Effector memory CD8-positive, alpha-beta T cell (primary cell): ENCODE measurements at places on chromosomes 7 and 10.

DNA sequence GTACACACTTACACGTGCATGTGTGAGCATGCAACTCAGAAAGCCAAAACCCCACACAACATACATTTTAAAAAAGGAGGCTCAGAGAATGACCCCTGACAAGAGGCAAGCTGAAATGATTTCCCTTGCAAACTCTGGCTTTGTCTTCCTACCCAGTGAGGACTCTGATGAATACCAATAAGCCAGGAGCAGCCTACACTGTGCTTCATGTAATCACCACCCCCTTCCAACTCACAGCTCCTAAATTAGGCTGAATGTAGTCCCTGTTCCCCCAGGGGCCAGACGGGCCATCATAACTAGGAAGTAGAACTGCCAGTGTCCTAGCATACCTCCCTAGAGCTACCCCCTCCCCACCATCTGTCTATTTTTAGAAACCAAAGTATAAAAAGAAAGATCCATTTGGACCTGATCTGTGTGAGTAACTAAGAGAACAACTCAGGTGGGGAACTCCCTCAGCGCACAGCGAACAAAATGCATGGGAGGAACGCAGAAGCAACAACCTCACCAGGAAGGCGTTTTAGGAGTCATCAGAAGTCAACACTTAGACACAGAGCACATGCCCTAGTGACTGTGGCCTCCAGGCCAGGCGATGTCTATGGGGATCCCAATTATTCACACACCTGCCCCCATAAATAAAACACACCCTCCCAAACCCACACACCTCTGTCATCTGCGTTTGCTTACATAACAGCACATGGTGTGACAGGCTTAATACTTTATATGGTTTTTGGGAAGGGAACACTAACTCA, 1.9 kb downstream of the DGKI start:
- DNase-seq = no peak

GRCh38 chr7:78164459-78164858, 365.9 kb downstream of the PHTF2 start:
- DNase-seq = no peak

DNA sequence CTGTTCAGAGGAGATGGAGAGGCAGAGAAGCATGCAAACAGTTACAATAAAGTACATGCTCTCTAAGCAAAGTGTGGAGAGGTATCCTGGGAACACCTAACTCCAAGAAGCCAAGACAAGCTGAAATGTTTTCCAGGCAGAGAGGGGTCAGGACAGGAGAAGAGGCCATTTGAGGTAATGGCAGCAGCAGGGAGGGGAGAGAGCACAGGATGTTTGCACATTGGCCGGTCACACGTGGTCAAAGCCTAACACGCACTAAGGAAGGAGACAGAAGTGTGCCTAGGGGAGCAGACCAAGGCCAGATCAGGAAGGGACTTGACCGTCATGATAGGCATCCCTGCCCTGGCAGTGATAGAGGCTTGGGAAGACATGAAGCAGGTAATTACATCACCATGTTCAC, 101.5 kb downstream of the CTTNBP2 start:
- no peak for DNase-seq

- DNase-seq = no peak
These were observed 58.7 kb downstream of the INPP5F start for GRCh38 chr10:119784340-119785067.

DNA sequence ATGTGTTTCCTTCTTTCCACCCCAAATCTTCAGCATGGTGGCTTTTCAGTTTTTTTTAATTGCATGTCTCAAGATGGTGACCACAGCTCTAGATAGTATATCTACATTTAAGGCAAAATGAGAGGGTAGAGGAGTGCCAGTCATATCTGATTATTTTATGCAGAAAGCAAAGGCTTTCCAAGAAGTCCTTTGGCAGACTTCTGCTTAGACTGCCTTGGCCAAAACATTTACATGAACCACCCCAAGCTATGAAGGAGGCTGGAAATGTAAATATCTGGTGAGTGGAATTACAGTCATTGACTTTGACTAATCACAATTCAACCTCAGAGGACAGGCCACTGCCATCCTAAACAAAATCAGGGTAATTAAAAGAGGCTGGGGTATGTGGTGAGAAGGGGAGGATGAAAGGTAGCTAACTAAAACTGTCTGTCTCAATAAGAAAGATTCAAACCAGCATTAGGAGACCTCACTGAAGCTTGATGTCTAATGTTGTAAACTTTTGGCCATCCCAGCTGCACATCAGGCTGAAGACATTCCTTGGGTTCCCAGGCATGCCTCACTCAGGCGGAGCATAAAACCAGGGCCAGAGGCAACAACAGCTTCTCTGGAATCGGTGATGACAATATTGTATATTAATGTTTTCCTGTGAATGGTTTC, 53.4 kb downstream of the PPP1R3C start:
- no peak for DNase-seq

DNA sequence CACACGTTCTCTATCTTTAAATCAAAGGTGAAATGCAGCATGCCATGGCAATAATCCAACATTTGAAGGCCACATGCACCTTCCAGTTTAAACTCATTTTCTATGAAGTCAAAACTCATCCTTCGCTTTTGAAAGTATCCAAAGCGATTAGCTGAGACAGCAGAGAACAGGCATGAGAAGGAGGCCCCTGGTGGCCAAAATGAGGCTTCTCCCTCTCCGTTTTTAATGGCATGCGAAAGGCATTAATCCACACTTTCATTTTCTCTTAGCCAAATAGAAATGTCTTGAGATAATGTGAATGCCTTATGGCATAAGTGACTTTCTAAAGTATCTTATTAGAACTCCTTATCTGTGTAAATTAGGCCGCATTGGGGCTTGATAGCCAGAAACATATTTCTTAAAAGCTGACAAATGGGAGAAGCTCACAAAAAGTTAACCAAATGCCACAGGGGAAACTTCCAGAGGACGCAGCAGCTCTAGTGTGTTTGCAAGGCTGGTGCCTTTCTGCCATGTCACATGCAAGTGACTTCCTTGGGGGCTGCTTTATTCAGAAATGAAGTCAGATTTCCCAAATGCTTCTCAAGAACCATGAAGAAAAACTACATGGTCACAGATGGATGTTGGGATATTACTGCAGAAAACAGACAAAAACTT, 1189.6 kb downstream of the SORCS1 start:
- no peak for DNase-seq

GRCh38 chr7:37032258-37032601, 307.9 kb upstream of the AOAH start:
- DNase-seq = no peak

DNA sequence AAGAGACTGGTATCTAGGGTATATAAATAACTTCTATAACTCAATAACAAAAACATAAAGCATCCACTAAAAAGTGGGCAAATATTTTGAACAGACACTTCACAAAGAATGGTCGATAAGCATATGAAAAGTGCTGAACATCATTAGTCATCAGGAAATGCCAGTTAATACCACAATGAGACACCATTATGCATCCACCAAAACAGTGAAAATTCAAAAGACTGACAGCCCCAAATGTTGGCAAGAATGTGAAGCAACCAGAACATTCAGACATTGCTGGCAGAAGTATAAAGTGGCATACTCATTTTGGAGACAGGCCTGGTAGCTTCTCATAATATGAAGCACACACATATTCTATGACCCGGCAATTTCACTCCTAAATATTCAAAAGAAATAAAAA, 26.5 kb upstream of the GSAP start:
- DNase-seq = no peak

DNA sequence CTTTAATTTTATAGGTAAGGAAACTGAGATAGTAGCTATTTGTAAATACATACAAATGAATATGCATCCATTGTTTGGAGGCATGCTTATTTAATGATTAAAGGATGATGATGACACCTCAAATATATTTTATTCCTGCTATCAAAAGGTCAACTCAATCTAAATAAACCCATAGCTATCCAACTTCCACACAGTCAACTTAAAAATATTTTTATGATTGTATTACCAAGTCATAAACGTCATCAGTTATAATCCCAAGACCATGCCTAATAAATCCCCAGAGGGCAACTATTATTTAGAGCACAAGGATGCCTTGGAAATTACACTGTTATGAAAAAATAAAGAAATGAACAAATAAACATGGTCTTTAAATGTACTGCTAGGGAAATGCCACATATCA, 102.1 kb downstream of the MPP7 start:
- no peak for DNase-seq

- no peak for DNase-seq
These were observed 37.4 kb downstream of the CCDC6 start for GRCh38 chr10:59868696-59869593.

- DNase-seq = no peak
These were observed 5.4 kb downstream of the AGBL3 start for GRCh38 chr7:134991469-134992339.

GRCh38 chr7:6546498-6547251, 4.6 kb downstream of the GRID2IP start:
- DNase-seq = no peak

DNA sequence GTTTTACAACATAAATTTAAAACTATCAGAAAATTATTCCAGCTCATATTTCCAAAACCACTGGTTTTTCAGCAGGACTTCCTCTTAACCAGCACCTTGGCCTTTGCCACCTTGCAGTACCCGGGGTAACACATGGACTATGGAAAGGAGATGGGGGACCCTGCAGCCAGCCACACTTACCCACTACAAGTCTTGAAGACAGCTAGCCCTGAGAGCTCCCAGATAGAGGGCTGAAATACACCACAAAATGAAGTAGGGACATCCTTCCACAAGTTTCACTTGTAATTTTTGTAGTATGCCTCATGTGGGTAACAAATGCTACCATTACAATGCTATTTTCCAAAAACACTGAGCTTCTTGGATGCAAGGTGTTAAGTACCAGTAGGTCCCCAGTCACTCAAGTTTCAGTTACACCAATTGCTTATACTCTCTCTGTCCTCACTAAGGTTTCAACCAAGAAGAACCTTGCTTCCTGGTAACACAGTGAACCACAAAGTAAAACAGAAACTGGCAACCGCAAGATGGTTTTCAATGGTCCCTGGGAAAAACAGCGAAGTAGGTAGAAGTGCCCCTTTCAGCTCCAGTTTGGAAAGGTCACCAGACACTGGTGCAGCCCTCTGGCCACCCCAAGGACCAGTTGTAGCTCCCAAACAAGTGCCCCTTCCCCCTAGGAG, 110.9 kb downstream of the SGMS1 start:
- DNase-seq = peak; percentile 19

GRCh38 chr7:97118306-97118917, 914 bp downstream of the SDHAF3 start:
- DNase-seq = no peak

GRCh38 chr10:13039761-13040160, 38.2 kb upstream of the CCDC3 start:
- no peak for DNase-seq

DNA sequence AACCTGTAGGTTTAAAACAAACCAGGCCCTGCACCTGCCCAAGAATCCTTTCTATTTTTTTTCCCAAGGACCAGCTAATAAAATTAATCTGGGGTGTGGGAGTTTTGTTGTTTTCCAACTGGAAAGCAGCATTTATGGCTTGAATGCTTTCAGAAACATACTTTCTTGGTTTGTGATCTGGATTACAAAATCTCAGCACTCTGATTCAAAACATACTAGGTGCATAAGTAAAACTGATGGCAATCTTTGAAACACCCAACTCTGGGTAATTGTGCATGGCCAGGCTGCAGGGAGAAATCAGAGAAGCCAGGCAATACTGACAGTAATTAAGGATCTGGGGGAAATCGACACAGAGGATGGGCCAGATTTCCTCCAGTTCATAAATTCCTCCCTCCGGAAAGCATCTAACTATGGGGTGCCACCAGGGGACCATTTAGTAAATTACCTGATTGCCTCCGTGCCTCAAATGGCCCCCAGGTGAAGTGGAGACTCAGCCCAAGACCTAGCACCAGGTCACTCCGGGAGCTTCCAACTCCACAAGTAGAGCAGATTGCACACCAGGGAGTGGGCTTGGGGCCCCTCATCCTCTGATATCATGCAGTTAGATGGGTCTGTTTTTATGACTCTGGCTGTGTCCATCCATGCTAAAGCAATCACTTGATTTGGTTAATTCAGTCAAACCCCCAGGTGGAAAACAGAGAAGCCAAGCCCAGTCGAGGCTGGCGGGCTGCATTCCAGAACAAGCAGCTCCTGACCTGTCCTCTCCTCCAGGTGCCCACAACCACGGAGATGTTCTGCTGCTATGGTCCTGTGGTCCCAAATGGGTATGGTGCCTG, 15.2 kb upstream of the C10orf53 start:
- no peak for DNase-seq

GRCh38 chr7:133230591-133231194, 22.2 kb upstream of the EXOC4 start:
- peak; percentile 55 for DNase-seq

DNA sequence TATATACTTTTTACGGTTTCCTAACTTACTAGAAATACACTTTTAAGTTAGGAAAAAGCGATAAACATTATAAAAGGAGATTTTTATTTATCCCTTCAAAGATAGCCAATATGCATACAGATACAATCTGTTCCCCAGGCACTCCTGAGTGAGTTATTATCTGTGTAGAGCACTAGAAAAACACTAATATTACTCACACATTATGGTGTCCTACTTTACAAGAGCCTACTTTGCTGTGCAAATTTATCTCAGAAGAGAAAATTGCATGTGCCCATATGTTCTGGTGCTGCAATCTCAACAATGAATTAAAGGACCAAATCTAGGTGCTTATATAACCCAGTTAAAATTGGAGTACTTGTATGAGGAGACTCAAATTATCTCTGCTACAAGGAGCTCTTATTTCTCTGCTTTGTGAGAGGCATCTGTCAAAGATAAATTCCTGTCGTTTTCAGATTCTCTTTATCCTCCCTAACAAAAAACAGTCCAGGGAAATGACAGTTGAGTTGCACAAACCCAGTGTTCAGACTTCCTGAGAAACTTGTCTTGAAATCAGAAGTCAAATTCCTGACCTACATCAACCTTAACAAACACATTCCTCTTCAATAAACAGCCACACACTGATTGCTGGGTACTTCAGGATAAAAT, 28.9 kb downstream of the CPA1 start:
- DNase-seq = no peak

DNA sequence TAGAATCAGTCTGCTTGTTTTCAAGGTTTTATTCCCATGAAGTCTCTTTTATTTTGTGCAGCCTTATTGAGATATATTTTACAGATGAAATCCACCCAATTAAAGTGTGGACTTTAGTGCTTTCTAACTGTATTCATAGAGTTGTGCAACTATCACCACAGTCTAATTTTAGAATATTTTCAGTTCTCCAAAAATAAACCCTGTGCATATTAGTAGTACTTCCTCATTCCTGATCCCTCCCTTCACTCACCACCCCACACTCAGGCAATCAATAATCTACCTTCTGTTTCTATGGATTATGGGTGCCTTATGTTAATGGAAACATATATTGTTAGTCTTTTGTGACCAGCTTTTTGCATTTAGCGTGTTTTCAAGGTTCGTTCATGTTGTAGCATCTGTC, 185.7 kb upstream of the TMEM72 start:
- no peak for DNase-seq

DNA sequence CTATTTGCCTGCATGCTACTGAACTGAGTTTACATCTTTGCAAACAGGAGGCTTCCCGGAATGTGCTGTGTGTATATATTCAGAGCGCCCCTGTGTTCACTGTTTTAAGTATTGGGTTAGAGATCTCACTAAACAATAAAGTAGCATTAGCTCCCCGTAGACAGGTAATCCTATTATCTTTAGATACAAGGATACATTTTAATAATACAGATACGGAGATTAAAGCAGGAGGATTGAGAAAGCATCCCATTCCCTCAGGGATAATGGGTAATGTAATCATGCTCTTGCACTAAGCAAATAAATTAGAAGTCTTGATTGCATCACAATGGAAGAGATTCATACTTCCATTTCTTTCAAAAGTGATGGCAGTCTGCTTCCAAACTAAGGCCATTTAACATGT, 809.0 kb downstream of the NRG3 start:
- no peak for DNase-seq

- DNase-seq = no peak
These were observed 521 bp downstream of the LIMK1 start for GRCh38 chr7:74083928-74084721.
